ENCODE measurements at places on chromosomes 3 and 15.

DNA sequence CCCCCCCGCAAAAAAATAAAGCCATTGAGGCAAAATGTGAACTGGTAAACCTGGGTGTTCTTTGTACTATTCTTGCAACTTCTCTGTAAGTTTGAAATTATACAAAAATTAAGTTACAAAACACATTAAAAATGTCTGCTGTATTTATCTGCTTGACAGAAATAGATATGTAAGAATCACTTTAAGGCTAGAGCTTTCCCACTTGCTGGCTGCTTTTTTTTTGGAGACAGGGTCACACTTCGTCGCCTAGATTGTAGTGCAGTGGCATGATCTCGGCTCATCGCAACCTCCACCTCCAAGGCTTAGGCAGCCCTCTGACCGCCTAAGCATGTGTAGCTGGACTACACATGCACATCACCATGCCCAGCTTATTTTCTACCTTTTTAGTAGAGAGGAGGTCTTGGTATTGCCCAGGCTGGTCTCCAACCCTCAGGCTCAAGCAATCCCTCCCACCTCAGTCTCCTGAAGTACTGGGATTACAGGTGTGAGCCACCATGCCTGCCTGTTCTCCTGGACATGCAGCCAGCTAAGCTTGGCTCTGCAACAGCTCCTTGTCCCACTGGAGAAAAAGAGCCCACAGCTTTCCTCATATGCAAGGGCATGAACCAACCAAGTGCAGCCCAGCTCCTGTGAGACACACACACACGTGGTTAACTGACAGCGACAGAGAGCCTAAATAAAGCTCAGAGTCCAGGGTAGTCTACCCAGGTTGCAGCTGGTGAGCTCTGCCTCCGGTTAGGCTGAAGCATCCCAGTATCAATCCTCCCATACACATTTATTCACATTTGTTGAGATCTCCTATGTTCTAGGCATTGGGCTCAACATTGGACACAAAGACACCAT is 4.5 kb downstream of the RPS17 start:
- no peak for DNase-seq

DNA sequence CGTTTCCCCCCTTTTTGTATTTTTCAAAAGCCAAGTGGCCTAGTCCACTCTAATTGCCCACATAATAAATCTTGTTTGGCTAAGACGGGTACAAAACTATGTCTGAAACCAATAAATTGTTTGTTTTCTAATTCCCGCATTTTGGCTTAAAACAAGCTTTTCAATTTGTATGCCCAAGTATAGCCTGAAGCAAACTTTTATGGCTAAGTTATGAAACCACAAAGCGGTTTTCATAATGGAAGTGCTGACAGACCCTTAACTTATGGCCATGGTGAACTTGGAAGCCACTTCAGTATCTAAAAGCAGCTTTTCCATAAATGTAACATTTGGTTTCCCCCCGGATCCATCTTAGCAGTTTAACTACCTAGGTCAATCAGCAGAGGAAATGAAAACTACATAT is 29.9 kb upstream of the POLR2M start:
- no peak for DNase-seq

DNA sequence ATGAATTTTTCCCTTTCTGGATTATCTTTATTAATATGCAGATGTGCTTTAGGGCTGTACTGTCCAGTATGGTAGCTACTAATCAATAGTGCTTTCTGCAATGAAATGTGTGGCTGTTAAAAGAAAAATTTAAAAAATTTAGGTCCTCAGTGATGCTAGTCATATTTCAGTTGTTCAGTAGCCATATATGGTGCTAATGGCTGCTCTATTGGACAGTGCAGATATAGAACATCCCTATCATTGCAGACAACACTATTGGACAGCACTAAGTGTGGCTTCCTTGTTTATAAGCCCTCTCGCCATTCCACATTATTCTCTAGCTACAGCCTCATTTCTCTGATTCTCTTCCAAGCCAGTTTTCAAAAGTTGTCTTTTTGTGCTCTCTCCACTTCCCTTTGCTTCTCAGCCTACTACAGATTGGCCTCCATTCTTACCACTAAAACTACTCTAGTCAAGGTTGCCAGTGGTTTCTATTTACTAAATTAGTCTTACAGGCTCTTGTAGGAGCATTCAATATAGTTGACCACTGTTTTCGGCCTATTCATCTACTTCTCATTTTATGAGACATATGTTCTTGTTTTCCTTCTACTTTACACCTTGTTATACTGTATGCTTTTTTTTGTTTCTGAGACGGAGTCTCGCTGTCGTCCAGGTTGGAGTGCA is 9.5 kb downstream of the MAPK6 start:
- DNase-seq: no peak

DNA sequence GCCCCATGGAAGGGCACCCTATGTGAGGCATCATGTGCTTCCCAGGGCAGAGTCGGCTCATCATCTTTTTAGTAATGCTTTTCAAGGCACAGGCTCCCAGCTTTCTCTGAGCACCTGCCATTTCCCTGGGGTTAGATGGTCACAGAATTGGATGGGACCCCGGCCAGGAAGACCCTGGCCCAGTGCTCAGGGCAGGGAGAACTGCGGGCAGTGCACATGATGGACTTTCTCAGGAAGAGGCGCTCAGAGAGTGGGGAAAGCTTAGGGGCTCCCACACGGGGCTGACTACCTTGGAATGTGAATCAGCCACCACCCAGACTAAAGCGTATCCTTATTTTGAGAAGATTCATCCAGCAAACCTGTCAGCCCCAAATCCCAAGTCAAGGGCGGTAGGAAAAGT is 16.5 kb upstream of the SKOR1 start:
- no peak for DNase-seq

GRCh38 chr3:39415983-39416382 is 9.5 kb downstream of the RPSA start:
- no peak for DNase-seq

DNA sequence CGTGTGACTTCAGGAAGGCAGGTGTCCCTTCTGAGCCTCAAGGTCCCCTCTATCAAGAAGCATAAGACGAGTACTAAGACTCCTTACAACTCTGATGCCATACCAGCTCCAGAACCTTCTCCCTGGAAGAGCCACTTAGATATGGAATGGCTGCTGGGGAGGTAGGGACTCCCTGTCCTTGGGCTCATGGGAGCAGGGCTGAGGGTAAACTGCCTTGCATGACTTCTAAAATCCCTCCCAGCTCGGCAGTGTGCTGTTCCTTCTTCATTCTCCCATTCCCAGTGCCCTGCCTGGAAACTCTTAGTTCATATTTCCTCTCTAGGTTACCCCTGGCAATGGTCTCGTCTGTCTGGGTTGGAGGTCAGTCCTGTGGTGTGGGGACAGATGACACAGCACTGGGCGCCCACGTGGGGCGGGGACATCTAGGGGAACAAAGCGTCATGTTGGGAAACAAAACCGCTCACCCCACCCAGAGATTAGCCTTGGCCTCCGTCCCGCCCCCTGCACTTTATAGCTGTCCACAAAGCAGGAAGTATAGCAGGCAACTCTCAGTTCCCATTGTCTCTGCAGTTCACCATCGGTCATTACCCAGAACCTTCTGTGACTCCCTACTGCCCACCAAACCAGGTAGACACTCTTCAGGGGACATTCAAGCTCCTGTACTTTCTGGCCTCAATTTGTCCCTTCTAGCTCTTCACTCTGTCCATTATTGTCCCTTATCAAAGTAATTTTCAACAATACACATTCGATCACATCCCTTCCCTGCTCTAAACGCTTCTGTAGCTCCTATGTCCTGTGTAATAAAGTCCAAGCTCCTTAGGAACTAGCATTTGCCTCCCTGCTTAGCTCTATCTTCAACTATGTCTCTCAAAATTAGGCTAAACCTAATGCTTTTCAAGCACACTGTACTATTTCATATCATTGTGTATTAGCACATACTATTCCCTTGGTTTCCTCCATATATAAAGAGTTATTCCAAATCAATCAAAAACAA is 73.8 kb downstream of the IQSEC1 start:
- no peak for DNase-seq

Measured in CD4-positive, CD25-positive, alpha-beta regulatory T cell (primary cell).